ENCODE measurements at places on chromosomes 3 and 15. TPM values are rescaled to one million over a fixed set of nuclear protein-coding genes. Genes with fewer than 3 reads are reported as not detected.

DNA sequence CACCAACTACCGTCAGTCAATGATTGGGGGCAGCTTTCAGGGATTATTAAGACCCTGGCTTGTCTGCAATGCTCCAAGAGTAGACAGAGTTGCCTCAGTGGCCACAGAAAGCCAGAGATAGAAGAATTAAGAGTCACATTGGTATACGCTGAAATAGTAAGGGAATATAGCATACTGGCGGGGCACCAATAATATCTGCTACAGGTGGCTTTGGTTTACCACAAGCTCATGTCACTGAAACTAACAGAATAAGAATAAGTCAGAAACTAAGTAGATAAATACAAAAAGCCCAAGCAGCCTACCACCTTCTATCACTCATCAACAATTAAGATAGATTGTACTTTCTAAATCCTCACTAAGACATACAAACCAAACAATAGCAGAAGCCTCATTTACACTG is 2.5 kb upstream of the FHIT start:
- H3K27me3 ChIP-seq, result no peaks in the 10 kb centered on the region
- DNase-seq, result no peak
- H3K4me1 ChIP-seq, result peaks cover 16% of the 10 kb centered on the region
- peak overlapping the region; percentile 82 for H3K27ac ChIP-seq
- H3K36me3 ChIP-seq, result no peaks in the 10 kb centered on the region
- no peak overlapping the region for H3K4me3 ChIP-seq

- H3K27ac ChIP-seq, result no peak overlapping the region
- H3K27me3 ChIP-seq, result no peaks in the 10 kb centered on the region
- no peaks in the 10 kb centered on the region for H3K4me1 ChIP-seq
- DNase-seq, result no peak
Observed at GRCh38 chr3:181691901-181692300, 19.8 kb upstream of the SOX2 start.

DNA sequence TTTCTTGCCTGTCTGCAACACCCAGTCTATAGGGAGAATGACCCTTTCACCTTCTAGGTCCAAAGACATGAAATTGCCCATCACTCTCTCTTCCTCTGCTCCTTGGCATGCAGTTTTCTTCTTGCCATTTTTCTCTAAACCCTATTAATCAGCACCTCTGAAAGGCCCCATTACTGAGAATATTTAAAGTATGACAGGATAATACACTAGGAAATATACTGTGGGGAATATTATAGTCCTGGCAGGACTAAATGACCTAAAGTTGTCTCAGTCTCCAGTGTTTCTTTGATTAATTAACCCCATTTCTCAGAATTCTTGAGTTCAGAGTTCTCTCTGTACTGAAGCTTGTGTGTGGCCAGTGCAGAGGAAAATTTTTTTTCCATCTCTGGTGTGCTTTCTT is 730.7 kb downstream of the AGBL1 start:
- no peaks in the 10 kb centered on the region for H3K27me3 ChIP-seq
- H3K27ac ChIP-seq, result no peak overlapping the region

- no peaks in the 10 kb centered on the region for H3K36me3 ChIP-seq
- no peak overlapping the region for H3K4me3 ChIP-seq
- DNase-seq, result no peak
- H3K27ac ChIP-seq, result no peak overlapping the region
- no peaks in the 10 kb centered on the region for H3K27me3 ChIP-seq
- no peaks in the 10 kb centered on the region for H3K4me1 ChIP-seq
Observed at GRCh38 chr3:31274326-31275024, 258.2 kb upstream of the STT3B start.

DNA sequence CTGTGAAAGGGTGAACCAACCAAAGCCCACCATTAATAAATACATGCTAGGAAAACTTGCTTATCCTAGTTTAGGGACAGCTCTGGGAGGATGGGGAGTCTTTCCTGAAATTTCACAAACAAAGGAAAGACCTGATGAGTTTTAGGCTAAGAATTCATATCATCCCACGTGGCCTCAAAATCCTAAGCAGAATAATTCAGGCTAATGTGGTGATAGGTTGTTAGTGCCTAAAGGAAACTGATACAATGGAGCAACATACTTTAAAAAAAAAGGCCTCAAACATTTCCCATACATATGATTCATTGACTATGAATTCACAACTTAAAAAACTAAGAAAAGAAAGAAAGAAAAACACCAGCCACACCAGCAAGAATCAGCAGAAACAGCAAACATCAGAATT is 126.9 kb upstream of the CNTN4 start:
- H3K27ac ChIP-seq, result no peak overlapping the region
- no peaks in the 10 kb centered on the region for H3K4me1 ChIP-seq
- H3K27me3 ChIP-seq, result no peaks in the 10 kb centered on the region
- no peak overlapping the region for H3K4me3 ChIP-seq

The CHRM5 gene
- not detected for total RNA-seq

The THRB gene
- total RNA-seq, result not detected

DNA sequence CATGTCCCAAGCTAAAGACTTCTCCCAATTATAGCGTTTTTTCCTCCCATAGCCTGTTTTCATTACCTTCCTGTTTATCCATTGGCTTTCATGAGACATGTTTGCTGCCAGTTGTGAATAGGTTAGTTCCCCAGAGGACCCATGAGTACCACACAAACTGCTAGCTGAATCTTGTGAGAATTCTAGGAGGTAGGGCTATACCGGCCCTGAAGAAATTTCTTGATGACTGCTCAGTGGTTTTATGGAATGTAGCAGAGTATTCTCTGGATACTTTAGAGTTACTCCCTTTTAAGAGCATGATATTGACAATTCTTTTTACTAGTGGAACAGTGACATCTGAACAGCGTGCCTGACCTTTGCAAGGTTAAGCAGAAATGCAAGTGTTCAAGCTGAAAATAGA is 210.4 kb downstream of the MCTP2 start:
- no peak overlapping the region for H3K27ac ChIP-seq
- no peaks in the 10 kb centered on the region for H3K27me3 ChIP-seq
- H3K4me1 ChIP-seq, result peaks cover 18% of the 10 kb centered on the region
- DNase-seq, result peak; percentile 3

All from SJCRH30 (cell line).